ENCODE measurements at places on chromosomes 13 and 19.

DNA sequence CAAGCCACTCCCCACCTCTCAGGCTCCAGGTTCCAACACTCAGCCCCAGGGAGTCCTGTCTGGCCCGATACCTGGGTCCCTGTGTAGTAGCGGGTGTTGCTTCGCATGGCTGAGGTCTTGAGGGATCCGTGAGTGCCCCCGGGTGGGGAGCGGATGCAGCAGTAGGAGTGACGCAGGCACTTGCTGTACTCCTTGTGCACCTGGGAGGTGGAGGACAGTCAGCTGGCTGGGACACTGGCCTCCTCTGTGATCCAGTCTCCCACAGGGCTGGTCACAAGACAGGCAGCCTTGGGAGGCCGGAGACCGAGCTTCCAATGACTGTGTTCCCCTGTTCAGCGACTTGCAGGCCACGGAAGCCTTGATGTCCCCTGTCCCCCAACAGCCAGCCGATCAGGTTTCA is 16.3 kb upstream of the ASF1B start:
- no peak for DNase-seq

- DNase-seq = no peak
Measured at GRCh38 chr13:79918620-79919019, 422.3 kb downstream of the SPRY2 start.

DNA sequence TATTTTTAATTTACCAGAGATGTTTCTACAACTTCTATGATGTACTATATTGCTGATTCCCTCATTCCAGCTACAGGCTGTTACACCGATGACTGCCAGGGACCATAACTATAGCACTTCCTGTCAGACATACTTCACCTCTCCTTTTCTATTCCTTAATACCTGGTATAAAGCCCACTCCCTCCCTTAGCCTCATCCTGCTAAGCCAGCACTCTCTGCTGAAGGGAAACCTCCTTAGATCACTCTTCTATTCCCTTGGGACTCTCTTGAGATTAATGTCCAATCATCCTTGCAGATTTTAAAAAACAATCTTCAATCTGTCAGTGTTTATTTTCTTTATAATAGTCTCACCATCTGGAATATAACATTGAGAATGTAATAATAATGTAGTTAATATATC is 127.9 kb downstream of the DIAPH3 start:
- DNase-seq = no peak

- no peak for DNase-seq
Measured at GRCh38 chr13:101989798-101990350, 412.0 kb downstream of the FGF14 start.

DNA sequence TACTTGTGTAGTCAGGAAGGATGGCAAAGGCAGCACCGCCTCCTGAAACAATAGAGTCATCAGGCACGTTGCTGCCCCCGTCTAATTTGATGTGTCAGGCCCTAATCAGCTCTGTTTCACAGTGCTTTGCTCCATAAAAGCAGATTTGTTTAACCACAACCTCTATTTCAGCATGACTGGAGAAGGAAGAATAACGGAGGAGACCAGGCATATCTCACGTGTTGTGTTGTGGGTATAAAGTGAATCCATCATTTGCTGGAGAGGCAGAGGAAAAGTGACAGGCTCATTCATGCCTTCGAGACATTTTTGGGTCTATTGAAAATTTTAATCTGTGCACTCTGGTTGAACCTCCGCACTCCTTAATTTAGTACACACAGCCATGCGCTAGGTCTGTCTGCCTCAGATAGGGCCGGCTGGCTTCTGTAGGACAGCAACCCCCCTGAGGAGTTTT is 940.4 kb upstream of the SLC10A2 start:
- no peak for DNase-seq

- no peak for DNase-seq
Measured at GRCh38 chr13:110089815-110090214, 217.1 kb downstream of the COL4A1 start.

DNA sequence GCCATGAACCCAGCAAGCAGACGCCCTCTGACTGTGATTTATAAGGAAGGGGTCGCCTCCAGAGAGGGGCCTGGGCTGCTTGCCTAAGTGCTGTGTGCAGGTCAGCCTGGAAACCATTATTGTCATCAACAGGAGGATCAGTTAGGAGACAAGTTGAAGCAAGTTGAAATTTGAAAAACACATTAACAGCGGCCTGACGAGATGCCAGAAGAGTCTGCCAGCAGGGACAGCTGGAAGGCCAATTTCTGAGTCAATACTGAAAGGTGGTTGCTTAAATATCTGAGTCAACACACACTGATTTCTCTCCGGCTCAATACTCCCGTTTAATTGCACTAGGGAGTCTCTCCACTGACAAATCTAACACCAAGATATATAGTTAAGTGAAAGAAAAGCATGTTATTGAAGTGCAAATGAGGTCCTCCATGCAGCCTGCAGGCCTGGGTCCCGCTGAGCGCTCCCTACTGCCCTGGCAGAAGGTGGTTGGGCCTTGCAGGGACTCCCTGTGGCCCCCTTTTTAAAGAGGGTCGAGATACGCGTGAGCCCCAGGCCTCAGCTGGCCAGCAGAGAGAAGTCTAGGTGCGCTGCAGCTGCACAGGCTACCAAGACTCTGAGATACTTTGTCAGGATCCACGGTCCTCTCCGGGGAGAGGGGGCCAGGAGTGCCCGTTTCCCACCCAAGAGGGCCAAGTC is 91.1 kb downstream of the RNASEH2B start:
- DNase-seq = no peak

DNA sequence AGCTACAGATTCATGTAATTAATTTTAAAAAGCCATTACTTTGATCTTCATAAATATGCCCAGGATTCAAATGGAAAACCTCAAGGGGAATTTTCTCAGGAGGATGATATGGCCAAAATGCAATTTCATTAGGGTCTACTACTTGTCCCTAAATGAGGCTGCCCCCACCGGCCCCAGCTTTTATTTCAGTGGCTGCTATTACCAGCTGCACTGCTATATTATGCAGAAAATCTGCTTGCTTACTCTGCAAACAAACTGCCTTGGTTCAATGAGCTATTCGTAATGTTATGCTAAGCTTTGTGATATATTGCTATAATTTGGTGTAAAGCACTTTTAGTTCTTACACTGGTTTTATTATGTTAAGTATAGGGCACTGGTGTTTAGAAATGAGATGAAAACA is 137.3 kb upstream of the TMTC4 start:
- DNase-seq = no peak

- DNase-seq = no peak
Measured at GRCh38 chr13:52361225-52361624, 44.7 kb downstream of the THSD1 start.

DNA sequence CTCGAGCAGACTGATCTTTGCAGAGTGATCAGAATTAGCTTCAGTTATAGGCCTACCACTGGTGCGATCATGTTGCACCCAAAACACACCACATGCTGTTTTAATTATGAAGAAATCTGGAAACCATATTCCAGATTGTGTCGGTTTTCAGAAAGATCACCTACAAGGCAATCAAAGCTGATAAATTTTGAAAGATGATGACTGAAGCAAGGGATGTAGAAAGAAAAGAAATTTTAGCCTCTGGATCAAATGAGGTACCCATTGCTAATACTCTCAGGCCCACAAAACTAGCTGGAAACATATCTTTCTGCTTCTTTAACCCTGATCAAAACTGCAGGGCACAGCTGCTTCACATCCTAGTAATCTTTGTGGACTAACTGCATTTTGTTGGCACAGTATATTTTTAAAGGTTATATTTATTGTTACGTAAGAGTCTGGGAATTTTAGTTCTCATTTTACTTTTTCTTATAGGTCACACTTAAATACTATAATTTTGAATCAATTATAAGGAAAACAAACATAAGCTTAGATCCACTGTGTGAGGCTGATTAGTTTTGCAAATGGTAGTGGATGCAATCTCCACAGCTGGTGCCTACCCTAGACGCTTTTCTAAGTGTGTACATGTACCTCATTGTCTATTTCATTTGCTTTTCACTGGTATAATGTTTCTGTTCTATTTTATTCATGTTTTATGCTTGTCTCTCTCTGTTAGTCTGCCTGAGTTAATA is 150.9 kb downstream of the RGCC start:
- DNase-seq = no peak

GRCh38 chr19:48964205-48965039 is 687 bp upstream of the FTL start:
- no peak for DNase-seq

DNA sequence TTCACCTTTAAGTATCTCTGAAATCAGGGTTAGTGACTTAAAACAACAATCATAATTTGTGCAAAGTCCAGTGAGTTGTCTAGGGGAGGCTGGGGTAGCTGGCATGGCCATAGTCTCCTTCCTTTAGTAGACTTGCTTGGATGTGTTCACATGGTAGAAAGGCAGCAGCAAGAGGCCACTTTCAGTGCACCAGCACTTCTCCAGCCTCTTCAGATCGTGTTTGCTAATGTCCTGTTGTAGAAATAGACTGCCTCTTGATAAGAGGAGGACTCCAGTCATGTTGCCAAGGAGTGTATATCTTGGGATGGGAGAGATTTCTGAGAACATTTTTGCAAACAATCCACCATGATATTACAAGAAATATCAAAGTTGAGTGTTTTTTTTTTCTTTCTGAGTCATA is 22.9 kb downstream of the WDFY2 start:
- no peak for DNase-seq

GRCh38 chr13:30017880-30018279 is 167.5 kb upstream of the UBL3 start:
- no peak for DNase-seq

DNA sequence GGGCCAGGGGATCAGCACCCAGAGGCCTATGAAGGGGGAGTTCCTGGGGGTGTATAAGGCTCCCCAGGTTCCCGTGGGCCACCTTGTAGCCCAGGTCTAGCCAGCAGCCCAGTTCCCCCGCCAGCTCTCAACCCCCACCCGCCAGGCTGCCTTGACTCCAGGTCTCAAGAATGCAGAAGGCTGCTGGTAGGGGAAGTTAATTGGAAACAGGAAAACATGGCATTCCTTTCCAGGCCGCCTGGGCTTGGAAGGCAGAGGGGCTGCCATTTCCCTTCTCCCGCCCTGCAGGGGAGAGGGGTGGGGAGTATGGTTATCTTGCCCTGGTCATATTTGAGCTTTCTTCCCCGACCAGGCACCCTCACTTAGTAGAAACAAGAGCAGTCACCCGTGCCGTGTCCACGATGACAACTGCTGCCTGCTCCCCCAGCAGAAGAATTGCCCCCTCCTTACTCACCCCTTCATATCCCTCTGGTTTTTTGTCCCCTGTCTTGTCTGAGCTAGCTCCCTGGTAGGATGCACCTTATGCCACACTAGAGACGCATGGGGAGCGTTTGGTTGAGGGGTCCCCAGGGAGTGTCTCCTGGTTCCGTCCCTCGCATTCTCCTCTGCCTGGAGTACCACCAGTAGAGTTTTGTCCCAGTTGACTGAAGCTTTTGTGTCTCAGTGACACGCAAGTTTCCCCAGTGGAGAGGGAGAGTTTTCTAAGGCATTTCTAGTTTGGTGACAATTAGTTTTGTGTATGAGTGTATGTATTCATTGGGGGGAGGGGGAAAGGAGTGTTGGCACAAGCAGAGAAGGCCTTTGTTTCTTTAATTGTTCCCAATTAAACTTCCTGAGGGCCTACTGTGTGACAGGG is 4.5 kb downstream of the BICRA start:
- no peak for DNase-seq

DNA sequence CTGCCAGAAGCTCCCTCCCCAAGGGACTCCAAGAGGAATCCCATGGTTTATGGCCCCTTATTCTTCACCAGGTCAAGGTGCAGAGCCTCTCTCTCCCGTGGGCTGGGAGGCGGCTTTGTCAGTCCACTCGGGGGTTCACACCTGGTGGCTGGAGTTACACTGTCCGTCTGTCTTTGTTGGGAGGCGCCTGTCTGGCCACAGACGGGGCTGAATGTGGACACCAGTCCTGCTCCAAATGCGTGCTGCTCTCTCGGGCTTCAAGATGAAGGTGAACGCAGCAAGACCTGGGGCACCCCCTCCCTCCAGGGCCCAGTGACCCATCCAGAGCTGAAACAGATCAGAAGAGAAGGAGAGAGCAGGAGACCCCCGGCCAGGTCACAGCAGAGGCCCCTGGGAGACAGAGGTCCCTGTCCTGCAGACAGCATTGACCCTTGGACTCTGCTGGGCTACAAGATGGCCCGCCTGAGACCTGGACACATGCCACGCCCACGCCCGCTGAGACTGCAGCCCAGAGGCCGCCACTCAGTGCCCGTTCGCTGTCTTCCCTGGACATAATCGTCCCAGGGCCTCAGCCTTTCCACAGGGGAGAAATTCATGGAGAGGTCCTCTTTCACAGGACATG is 29.9 kb upstream of the TUBGCP3 start:
- no peak for DNase-seq

DNA sequence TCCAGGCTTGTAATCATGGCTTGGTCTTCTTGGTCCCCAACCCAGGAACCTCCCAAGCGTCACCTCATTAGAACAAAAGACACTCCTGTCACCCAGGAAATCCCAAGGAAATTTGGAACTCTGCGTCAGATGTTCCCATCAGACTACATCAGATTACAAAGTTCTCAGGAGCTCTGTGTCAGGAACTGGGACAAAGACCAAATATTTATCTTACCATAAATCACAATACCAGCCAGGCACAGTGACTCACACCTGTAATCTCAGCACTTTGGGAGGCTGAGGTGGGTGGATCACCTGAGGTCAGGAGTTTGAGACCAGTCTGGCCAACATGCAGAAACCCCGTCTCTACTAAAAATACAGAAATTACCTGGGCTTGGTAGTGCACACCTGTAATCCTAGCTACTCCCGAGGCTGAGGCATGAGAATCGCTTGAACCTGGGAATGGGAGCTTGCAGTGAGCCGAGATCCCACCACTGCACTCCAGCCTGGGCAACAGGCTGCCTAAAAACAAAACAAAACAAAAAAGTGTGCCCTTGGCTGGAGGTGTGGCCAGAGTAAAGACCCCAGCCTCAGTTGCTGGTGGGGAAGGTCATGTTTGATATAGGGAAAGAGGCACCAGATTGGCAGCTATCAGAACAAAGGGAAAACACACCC is 16.7 kb upstream of the CCDC124 start:
- DNase-seq = no peak

DNA sequence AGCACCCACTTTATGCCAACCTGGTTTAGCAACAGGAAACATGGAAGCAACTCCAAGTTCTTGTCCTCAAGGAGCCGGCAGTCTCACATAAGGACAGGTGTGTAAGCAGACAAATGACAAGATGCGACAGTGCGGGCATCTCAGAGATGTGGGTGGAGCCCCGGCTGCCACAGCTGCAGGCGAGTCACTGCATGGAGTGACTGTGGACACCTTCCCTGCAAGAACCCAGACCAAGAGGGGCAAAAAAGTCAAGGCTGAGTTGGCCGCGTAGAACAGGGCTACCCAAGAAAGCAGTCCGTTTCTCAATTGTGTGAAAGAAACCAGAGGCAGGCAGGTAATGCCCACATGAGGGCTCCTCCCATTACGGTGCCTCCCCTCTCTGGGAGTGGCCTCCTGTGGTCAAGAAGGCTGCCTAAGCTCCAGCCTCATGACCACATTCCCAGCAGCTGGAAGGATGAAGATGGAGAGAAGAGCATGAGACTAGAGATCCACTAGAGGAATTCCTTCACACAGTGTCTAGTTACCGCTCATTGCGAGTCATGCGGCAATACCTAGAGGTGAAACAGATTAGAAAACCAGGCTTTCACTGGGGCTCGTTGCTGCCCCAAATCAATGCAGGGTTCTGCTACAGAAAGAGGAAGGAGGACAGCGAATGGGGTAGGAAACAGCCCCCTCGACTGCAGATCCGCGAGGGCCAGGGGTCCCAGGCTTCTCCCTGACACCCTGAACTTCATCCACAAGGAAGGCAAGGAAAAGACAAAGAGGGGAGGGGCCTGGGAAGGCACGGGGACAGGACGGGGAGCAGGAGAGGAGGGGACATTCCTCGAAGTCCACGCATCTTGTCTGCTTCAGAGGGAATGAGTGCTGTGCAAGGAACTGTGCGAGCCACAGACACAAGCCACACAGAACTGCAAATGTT is 80.2 kb downstream of the SPACA7 start:
- DNase-seq = no peak

GRCh38 chr19:6047741-6048251 is 62.5 kb downstream of the RFX2 start:
- DNase-seq = peak; percentile 17

All from Panc1 (cell line).